ENCODE measurements at places on chromosomes 3 and 15. TPM values are rescaled to one million over a fixed set of nuclear protein-coding genes. Genes with fewer than 3 reads are reported as not detected.

The ZCWPW2 gene
- 0.18 TPM for total RNA-seq

The ECE2 gene
- not detected for total RNA-seq

The PBRM1 gene
- total RNA-seq: 78.4 TPM

The GP5 gene
- total RNA-seq: 0.29 TPM

The RRP9 gene
- 13.5 TPM for total RNA-seq

The ATP10A gene
- 1.1 TPM for total RNA-seq

The RLBP1 gene
- total RNA-seq: not detected

The PYGO1 gene
- 4.7 TPM for total RNA-seq

The MYZAP gene
- total RNA-seq: 3.1 TPM

The ITIH3 gene
- total RNA-seq: not detected

The LRRN1 gene
- not detected for total RNA-seq

The INSYN1 gene
- total RNA-seq: 0.05 TPM

The UACA gene
- total RNA-seq: 118 TPM

The C3orf20 gene
- not detected for total RNA-seq

The MCF2L2 gene
- 3.1 TPM for total RNA-seq

The STXBP5L gene
- not detected for total RNA-seq

The CHDH gene
- total RNA-seq: 0.06 TPM

The HESX1 gene
- 1.0 TPM for total RNA-seq

The TMEM202 gene
- total RNA-seq: not detected

The SPINK8 gene
- not detected for total RNA-seq

The RTP1 gene
- not detected for total RNA-seq

The CCDC39 gene
- total RNA-seq: not detected

The CCDC54 gene
- total RNA-seq: not detected

The ZBTB38 gene
- total RNA-seq: 82.7 TPM
